ENCODE measurements at places on chromosomes 5 and 9.

- DNase-seq: no peak
Measured at GRCh38 chr9:131358556-131358955, 35.3 kb upstream of the PRRC2B start.

DNA sequence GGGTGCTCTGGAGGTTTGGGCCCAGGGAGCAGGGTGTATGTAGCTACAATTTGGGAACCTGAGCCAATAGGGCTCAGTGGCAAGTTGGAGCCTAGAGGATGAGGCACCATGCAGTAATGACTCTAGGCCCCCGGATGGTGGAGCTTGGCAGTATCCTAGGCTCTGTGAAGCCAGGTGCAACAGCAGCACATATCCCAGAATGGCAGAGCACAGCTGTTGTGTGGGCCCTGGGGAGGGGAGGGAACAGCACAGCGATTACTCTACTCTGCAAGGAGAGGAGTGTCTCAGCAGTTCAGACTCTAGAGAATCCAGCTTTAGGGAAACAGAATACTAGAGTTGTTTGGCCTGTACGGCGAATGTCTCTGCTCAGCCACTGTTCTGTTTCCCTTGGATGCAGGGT, 56.1 kb downstream of the LRRTM2 start:
- no peak for DNase-seq

DNA sequence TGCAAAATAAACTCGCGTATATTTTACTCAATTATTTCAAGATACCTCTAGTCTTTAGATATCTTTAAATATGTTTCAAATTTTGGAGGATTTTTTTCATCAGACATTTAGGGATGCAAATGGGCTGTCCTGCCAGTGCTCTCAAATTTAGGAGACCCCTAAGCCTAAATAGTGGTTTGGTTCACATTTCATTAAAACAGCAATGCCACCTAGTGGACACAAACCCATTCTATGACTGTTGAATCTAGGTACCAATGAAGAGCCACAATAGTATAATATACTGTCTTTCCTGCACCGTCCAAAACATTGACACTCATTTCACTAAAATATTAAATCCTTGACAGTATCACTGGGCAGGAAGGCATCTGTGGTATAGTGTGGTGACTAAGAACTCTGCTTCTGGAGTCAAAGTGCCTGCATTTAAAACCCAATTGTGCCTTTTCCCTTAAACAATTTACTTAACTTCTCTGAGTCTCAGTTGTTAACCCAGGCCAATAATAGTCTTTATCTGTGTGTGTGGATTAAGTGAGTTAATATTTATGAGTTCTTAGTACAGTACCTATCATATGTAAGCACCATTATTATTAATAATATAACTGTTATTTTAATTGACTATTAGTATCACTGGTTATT, 148.0 kb downstream of the RORB start:
- no peak for DNase-seq

- DNase-seq: no peak
Measured at GRCh38 chr5:2909035-2909434, 157.6 kb upstream of the IRX2 start.

- DNase-seq: no peak
Measured at GRCh38 chr9:30482499-30482898, 1901.9 kb upstream of the ACO1 start.

- no peak for DNase-seq
Measured at GRCh38 chr9:98154678-98155077, 35.7 kb upstream of the TRIM14 start.

GRCh38 chr5:123808461-123809380, 296.7 kb downstream of the CSNK1G3 start:
- DNase-seq: no peak

DNA sequence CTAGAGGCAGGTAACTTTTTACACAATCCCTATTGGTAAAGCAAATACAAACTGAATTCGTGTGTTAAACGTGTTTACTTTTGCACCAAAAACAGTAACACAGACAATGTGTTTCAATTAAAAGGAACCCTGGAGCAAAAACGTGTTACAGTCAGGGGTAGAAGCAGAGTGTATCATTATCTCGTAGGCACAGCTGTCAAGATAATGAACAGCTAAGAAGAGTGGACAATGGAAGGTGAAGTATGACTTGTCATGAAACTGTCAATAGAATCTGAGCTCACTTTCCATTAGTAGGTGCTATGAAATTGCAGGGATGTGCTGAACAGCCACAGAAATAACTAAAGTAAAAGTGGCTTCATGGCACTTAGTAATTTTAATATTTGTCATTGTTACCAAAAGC, 1229.8 kb upstream of the WWC1 start:
- DNase-seq: no peak

DNA sequence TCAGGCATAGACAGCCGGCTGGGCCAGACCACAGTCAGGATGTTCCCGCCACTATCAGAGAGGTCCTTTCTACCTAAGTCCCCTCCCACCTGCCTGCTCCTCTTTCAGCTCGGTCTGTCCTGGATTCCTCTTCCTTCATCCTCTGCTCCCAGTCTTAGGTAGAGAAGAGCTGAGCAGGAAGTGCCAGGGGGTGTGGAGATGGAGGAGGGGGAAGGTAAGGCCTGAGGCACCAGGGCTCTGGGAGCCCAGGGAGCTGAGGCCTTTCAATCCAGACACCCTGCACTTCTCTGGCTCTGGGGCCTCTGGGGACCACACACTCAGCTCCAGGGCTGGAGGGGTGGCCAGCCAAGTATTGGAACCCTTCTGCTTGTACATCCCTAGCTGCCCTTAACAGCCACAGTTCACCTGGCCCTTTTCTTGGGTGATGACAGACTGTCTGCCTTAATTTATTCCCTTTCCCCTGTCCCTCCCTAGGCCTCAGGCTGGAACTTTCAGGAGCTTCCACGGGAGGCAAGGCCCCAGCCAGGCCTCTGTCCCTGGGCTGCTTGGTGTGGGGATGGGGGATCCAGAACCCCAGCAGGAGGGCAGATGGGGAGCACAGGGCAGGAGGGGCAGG, 15.6 kb downstream of the IRF1 start:
- DNase-seq: no peak

DNA sequence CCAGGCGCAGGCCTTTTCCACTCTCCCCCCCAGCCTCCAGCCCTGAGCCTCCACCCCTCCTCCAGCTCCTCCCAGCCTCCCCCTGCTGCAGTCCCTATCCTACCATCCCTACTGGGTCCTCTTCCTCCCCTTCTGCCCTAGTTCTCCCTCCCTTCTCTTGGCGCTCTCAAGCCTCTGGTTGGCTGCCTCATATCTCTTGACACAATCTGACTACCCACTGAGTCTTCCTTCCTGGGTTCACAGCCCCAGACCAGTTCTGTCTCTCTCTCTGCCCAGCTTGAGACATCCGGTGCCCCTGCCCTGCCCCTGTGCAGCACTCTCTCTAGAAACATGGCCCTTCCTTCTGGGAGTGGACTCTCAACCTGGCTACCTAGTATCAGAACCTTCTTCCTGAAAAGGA, 76.2 kb downstream of the TSPAN17 start:
- no peak for DNase-seq

- DNase-seq: no peak
Measured at GRCh38 chr5:56233230-56233629, at the start of gene ANKRD55. Gene ANKRD55, minus strand, starts transcription at chr5:56233330. Its CDS starts 417 bp downstream, at chr5:56232913.

- DNase-seq: no peak
Measured at GRCh38 chr5:154274828-154275185, 84.3 kb downstream of the GALNT10 start.

DNA sequence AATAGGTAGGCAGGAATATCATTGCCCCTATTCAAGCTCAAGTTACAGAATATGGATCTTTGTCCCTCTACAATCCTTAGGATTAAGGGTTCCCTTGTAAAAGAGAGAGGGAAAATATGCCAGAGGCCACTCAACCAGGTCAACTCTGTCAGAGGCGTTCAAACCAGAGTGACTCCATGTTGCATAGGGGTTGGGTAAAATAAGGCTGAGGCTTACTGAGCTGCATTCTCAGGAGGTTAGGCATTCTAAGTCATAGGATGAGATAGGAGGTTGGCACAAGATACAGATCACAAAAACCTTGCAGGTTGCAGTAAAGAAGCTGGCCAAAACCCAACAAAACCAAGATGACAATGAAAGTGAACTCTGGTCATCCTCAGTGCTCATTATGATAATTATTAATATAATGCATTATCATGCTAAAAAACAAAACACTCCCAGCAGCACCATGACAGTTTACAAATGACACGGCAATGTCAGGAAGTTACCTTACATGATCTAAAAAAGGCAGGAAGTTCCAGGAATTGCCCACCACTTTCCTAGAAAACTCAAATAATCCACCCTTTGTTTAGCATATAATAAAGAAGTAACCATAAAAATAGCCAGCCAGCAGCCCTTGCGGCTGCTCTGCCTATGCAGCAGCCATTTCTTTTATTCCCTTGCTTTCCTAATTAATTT, 64.8 kb downstream of the ERP44 start:
- no peak for DNase-seq

DNA sequence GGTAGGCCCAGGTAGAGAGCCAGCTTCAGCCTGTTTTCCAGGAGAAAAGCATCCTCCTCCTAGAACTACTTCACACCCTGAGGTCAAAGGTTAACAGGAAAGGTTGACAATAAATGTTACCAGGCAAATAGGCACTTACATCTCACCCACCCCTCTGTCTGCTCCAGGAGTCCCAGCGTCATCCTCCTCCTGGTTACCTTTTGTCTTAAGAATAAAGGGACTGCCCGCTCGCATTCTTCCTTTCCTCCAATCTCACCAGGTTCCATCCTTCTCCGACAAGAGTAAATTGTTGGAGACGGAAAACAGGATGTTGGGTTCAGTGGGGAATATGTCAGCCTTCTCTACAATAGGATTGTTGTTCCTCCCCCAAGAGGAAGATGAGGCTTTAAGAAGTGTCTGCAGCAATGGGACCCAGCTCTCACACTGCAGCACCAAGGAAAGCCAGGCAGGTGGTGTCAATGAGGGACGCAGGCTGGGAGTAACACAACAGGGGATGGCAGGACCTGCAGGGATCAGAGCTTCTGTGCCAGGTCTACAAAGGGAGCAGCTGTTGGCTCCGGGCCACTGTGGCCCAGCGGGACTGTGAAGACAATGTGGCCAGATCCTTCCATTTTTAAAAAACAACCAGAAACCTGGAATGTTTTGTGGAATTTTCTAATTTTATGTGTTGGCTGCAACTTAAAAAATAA, 29.0 kb downstream of the FAT2 start:
- no peak for DNase-seq

Measured in stimulated activated CD8-positive, alpha-beta memory T cell treated with anti-CD3 and anti-CD28 coated beads, Interleukin-7, amount 100 ng/mL, for 1 hour (primary cell).